ENCODE measurements at places on chromosomes 7 and 10.

DNA sequence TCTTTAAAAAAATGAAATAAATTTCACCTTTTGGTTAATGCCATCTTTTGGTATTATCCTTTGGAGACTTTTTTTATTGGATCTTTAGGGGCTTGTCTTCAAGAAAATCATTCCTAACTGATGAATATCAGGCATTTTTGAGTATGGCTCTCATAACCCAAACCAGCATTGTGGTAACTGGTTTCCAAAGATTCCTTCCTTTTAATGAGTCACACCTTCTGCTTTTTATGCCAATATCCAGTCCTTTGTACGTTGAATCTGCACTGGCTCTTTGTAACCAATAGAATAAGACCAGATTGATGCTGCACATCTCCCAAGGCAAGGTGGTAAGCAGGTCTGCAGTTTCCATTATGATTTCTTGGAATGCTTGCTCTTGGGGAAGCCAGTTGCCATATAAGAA, 89.1 kb downstream of the GPR158 start:
- no peak for DNase-seq

DNA sequence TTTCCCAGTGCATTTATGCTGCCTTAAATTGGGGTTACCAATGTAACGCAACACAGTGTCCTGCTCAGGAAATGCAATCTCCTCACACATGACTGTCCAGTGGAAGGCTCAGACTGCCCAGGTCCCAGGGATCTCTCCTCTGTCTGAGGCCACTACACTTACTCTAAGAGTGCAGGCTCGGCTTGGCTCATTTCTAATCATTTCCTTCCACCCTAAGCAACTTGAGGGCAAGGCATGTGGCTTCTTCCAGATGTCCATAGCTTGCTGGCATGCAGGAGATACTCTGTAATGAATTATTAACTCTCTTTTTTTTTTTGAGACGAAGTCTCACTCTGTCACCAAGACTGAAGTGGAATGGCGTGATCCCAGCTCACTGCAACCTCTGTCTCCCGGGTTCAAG, 23.7 kb downstream of the PLAC9 start:
- no peak for DNase-seq

DNA sequence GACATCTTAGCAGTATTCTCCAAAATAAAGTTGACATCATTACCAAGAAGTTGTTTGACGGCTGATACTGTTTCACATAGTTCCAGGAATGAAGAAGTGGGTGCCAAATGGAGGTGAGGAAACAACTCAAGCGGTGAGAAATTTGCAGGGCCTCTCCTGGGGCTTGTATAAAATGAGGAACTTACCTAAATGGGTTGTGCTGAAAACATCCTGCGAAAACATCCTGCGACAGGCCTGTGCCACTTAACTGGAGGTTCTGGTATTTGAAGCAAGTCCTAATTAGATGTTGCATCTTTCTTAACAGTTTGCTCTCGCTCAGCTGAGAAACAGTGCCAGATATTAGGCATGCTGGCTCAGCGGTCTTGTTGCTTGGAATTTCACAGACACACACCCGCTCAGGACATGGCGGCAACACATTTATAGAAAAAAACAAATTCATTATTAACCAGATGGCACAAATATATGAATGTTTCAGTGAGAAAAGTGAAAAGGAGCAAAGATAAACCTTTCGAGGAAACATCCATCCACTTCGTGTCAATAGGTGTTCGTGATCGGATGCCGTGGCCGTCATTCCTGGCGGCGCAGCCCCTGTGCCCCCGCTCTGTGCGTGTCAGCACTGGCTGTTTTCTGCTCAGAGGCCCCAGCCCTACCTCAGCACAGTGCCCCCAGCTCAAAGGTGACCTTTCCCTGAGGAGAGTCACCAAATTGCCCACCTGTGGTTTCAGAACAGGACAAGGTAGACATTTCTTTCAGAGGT, 48.1 kb downstream of the CDC123 start:
- no peak for DNase-seq

DNA sequence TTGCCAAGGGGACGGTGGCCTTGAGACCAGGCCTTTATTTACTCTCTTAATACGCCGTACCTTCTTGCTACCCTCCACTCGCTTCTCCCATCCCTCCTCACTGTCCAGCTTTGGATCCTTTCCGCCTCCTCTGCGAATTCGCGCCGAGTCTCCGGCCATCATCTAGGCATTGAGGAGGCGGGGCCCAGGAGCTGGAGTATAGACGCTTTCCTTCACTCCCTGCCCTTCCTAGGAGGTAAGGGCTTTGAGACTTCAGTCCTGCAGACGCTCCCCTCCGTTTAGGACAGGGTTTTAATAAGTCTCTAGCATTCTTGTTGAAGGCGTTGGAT, 538 bp downstream of the TFAM start:
- no peak for DNase-seq

DNA sequence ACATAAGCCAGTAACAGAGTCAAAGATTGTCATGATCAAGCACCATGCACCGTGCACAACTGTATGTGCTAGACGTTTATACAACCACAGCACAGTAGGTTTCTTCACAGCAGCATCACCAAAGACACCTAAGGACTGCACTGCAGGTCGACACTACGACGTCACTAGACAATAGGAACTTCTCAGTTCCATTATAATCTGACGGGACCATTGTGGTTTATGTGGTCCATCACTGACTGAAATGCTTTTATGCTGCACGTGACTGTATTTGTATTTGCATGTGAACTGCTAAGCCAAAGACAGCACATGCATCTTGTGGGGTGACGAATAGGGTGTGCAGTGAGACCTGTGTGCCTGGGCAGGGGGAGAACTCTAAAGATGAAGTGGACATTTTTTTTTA, 164.9 kb downstream of the PARD3 start:
- no peak for DNase-seq

DNA sequence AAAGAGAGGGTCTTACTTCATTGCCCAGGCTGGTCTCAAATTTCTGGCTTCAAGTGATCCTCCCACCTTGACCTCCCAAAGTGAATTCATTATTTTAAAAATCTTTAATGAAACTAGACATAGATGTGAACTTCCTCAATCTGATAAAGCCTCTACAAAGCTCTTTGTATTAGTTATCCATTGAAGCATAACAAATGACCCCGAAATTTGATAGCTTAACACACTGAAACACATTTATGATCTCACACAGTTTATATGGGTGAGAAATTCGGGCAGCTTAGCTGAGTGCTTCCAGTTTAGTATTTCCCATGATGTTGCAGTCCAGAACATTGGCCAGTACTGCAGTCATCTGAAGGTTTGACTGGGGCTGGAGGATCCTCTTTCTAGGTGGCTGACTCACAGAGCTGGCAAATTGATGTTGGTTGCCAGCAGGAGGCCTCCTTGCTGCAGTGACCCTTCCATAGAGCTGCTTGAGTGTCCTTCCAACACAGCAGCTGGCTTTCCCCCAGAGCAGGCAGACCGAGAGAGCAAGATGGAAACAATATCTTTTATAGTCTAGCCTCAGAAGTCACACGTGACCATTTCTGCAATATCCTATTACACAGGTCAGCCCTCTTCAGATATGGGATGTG, 16.6 kb upstream of the WNT8B start:
- DNase-seq, result no peak

DNA sequence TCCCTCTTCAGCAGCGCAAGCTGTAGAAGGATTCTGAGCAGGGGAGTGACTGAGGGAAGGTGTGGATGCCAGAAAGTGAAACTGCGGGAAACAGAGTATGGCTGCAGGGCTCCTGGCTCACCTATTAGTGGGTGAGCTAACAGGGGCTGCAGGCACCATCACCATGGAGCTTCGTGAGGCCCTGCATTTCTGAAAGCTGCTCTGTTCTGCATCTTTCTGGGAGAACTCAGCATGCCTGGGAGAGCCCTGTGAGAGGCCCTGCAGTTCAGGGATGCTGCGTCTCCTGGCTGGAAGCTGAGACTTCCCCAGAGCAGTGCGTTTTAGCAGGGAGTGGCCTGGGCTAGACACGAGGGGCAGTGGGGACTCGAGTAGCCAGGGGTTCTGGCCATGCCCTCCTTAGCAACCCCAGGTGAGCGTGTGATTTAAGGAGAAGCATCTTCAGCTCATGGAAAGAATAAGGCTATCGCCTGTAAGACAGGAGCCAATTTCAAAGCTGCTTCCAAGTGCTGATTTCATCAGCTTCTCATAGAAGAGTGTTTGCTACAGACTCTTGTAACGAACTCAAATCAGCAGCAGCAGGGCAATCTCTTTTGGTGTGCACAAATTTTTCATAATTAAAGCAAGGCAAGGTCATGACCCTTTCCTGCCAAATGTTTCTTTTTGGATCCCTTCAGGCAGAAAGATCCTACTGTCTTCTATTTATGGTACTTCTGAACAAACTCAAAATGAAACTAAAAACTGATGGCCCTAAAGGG, 293.6 kb upstream of the ZNF32 start:
- no peak for DNase-seq

DNA sequence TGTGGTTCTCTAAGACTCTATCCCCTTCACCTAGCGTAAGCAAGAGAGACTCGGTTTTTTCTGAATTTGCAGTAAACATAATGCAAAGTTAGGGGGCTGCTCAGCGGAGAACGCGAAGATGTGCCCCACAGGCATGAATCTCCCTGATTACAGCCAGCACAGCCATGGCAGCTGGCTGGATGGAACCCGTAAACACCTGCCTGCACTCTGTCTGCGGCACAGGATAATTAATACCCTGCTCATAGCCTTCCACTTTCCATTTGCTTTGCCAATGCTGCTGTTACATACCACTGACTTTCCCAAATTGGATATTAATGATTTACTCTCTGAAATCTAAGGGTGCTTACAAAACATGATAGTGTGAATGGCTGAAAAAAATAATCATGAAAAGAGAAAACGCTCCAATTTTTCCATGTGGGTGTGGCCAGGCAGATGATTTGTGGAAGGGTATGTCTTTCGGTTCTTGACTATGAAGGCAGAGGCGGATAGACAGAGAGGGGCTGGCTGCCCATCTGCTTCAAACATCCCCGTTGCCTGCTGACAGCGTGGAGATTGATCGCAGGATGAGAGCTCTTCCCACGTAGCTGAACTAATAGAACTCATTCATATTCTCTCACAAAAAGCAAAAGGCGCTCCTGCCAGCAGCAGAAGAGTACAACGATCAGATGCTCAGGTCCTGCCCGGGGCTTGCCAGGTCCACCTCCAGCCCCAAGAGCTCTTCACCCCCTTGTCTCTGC, 193.2 kb upstream of the GHITM start:
- DNase-seq, result no peak

DNA sequence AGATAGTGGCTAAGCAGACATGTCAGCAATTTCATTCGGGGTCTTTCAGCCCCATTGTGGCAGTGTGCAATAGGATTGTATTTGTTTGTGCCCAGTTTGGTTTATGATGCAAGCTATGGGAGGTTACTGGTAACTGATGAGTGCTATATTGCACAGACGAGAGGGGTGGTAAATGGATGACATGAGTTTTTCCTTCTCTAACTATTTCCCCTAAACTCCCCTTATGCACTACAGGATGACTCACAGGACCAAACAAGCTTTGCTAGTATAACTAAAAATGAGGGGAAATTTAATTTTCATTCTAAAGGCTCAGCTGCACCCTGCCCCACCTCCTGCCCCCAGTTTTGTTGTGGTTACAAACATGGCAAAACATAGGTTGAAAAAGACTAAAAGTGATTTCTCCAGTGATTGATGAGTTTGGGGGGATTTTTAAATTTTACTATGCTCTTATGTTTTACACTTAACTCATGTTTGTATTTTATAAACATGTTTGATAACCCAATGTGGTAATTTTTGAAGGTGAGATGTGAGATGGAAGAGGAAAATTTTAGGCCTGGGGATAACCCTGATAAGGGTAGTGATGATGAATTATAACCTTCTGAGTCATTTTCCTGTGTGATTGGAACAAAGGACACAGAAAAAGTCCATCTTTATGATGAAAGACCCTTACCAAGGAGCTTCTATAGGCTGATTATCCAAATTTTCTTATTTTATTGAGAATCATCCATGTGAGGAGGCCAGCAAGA, 60.8 kb upstream of the NAMPT start:
- DNase-seq, result peak; percentile 10

- DNase-seq, result no peak
Measured at GRCh38 chr10:16832351-16833080, 15.3 kb upstream of the RSU1 start.

GRCh38 chr7:149838992-149839408, 825 bp downstream of the ZNF862 start:
- no peak for DNase-seq

GRCh38 chr7:45032421-45032820, 32.4 kb downstream of the CCM2 start:
- DNase-seq, result no peak

DNA sequence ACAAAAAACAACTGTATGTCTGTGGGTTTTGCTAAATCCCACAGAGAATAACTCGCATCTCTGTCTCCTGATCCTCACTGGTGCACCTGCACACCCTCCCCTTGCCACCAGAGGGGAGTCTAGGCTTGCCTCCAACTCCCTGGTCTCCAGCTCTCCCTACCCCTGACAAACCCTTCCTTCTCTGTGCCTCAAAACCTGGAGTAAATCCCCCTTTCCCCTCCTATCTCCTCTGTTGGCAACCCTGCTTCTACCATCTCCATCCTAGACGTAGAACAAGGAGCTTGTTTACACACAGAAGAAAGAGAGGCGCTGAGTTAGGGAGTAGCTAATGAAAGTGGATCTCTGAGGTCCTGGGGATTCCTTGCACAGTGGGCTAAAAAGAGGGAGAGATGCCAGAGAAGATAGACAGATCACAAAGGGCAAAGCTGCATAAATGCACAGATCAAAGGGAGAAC, 6.0 kb downstream of the MBLAC1 start:
- peak; percentile 26 for DNase-seq

DNA sequence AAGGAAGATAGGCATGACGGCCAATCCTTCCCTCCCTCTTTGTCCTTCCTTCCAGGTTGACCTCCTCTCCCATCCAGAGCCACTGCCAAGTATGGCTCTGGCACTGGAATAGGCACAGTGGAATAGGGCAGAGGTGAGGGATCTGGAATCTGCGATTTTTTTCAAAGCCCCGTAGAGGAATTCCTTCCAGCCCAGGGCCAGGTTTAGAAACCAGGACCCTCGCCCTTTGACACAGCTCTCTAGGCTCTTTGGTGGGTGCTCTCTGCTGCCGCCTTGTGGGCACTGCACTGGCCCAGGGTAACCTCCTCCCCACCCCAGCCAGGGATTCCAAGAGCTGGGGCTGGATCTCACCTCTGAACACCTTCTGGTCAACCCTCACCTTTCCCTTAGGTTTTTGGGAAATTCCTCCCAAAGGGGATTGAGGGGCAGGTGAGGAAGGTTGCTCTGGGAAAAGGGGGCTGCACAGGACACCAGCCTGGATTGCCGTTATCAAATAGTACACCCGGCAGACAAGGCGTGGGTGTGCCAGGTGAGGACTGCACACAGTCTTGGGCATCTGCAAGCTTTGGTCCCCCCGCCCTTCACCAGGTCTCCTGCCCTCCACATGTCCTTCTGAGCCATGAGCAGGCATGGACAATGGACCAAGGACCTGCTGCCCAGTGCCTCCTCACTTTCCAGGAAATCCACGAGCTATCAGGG, 22.8 kb downstream of the C10orf105 start:
- DNase-seq, result peak; percentile 61
